ENCODE measurements at places on chromosomes 1 and 21. TPM values are rescaled to one million over a fixed set of nuclear protein-coding genes. Genes with fewer than 3 reads are reported as not detected.

CLEC20A gene
- not detected for total RNA-seq

SNRPE gene
- total RNA-seq, result 138 TPM

CREB3L4 gene
- total RNA-seq, result 13.2 TPM

GNB1 gene
- 427 TPM for total RNA-seq

AJAP1 gene
- total RNA-seq, result 0.21 TPM

CFAP107 gene
- not detected for total RNA-seq

PPT1 gene
- total RNA-seq, result 52.7 TPM

- H3K27ac ChIP-seq, result no peak overlapping the region
- H3K36me3 ChIP-seq, result no peaks in the 10 kb centered on the region
- H3K4me3 ChIP-seq, result no peak overlapping the region
- DNase-seq, result peak; percentile 76
- H3K4me1 ChIP-seq, result peaks cover 30% of the 10 kb centered on the region
Measured at GRCh38 chr21:28516991-28517592, 475.6 kb downstream of the LTN1 start.

GRCh38 chr1:56916630-56917029, 49.2 kb downstream of the C8B start:
- H3K36me3 ChIP-seq, result no peaks in the 10 kb centered on the region
- peaks cover 5% of the 10 kb centered on the region for H3K27me3 ChIP-seq
- H3K27ac ChIP-seq, result no peak overlapping the region
- DNase-seq, result no peak
- H3K4me3 ChIP-seq, result no peak overlapping the region
- H3K4me1 ChIP-seq, result no peaks in the 10 kb centered on the region

GRCh38 chr1:82704393-82704792, 903.7 kb downstream of the ADGRL2 start:
- H3K27ac ChIP-seq, result no peak overlapping the region
- H3K36me3 ChIP-seq, result no peaks in the 10 kb centered on the region
- H3K27me3 ChIP-seq, result peaks cover 1% of the 10 kb centered on the region
- H3K4me1 ChIP-seq, result peaks cover 7% of the 10 kb centered on the region

GRCh38 chr1:212556822-212557549, 51.6 kb upstream of the ATF3 start:
- no peak for DNase-seq
- no peak overlapping the region for H3K27ac ChIP-seq
- H3K4me3 ChIP-seq, result no peak overlapping the region
- H3K4me1 ChIP-seq, result peaks cover 15% of the 10 kb centered on the region
- peaks cover 13% of the 10 kb centered on the region for H3K27me3 ChIP-seq
- H3K36me3 ChIP-seq, result no peaks in the 10 kb centered on the region

Data from endothelial cell (in vitro differentiated cells).